Activated CD4-positive, CD25-positive, alpha-beta regulatory T cell treated with anti-CD3 and anti-CD28 coated beads, Interleukin-2, amount 50 U/mL, for 72 hours (primary cell): ENCODE measurements at places on chromosomes 5 and 9.

DNA sequence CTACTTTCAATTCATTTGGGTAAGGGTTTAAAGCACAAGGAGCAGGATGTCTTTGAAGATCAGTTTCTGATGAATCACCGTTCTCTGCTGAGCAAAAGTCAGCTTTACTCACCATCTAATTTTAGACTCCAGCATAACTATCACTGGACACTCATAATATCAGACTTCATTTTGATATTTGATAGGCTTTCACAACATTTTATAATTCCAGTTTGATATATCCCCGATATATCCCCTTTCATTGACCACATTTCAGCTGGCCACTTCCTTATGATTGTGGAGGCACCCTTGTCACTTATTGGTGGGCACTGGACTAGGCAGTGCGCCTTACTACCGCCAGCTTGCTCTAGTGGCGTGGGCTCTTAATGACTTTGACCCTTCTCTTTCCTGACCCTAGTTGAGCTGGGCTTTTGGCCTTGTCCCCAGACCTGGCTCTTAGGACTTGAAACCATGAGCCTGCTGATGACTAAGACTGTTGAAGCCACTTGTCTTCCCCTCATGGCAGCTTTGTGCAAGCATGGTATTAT, 46.8 kb downstream of the CYSTM1 start:
- no peak for DNase-seq

DNA sequence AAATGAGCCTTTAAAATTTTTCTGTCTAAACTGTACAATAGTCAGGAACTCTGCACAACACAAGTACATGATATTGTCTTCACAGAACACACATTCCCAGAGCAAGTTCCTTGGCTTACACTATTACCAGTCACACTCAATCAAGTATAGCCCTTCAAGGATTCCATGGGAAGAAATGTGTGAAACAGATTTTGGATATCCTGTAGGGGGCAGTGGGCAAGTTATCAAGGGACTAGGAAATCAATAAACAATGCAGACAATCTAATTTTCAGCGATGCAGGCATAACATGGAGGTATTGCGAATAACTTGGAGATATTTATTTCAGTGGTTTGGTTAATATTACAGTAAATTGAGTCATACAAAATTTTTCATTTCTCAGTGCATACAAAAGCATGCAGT, 1171.5 kb upstream of the NUDT12 start:
- no peak for DNase-seq

- no peak for DNase-seq
These were observed 10.6 kb upstream of the SLC2A6 start for GRCh38 chr9:133489253-133490190.

DNA sequence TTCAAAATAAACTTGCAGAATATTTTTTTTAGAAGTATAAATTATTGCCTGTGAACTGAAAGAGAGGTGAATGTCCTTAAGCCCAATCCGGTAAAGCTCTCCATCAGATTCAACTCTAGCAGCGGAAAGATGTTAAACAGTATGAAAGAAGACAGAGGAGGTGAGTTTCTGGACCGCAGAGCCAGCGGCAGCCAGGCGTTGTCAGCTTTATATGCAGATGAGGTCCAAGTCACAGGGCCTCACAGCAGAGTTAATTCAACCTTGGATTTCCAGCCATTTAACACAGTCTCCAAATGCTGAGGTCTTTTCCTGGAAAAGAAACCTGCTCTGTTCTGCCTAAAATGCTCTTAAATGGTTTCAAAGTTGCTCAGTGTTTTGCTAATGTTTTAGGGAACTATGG, 75.5 kb downstream of the OTULIN start:
- DNase-seq: no peak

GRCh38 chr9:134606951-134607731, 34.5 kb upstream of the COL5A1 start:
- DNase-seq: peak; percentile 27

DNA sequence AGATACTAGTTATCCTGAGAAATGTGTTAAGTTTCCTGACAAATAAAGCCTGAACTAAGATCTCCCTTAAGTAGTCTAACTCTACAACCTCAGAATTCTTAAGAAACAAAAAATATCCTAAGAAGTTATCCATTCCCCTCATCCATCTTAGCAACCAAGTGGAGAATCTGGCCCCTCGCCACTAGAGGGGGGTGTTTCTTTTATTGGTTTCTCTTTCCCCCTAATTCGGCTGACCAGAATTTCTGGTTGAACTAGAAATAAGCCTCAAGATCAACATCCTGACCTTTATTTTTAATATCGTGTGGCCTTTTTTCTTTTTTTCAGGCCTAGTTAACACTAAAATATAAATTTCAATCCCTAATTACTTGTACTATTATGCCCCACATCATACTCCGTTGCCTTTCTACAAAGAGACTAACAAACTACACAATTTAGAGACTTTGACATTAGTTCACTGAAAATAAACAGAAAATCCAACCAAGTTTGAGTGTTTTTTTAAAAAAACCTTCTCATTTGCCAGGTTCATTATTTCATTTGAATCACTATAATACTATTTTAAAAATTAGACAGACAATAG, 14.3 kb upstream of the NR4A3 start:
- no peak for DNase-seq

- no peak for DNase-seq
These were observed 175.6 kb downstream of the CD180 start for GRCh38 chr5:67021031-67021430.

- DNase-seq: no peak
These were observed 69.6 kb downstream of the CHSY3 start for GRCh38 chr5:129973716-129974426.

- DNase-seq: no peak
These were observed 562 bp downstream of the GSN start for GRCh38 chr9:121268598-121268850.

- DNase-seq: no peak
These were observed 102.3 kb upstream of the CPEB4 start for GRCh38 chr5:173785866-173786265.
